ENCODE measurements at places on chromosomes 2 and 18.

GRCh38 chr2:21118302-21118920, 5.4 kb upstream of the TDRD15 start:
- peak; percentile 41 for DNase-seq

DNA sequence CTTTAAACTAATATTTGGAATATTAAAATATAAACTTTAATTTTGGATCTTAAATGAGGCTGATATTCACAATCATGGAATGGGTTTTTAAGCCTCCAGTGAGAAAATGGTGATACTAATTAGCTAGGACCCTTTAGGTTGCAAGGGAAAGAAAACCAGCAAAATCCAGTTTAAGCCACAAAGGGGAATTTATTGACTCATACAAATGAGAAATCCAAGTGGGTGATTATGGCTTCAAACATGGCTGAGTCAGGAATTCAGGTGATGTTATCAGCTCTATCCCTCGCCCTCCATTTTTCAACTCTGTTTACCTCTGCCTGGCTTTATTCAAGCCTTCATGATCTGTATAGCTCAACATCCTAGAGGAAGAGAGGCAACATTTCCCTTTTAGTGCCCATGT, 75.3 kb upstream of the DLX2 start:
- DNase-seq = no peak

GRCh38 chr2:68248806-68249205, 3.5 kb downstream of the PPP3R1 start:
- no peak for DNase-seq

GRCh38 chr2:31203916-31204315, 13.4 kb downstream of the CAPN14 start:
- no peak for DNase-seq

- DNase-seq = no peak
Measured at GRCh38 chr18:57910817-57911216, 107.7 kb upstream of the ATP8B1 start.
